Stimulated activated CD4-positive, alpha-beta T cell treated with anti-CD3 and anti-CD28 coated beads, Interleukin-1b, Interleukin-23, amount 100 ng/mL, for 1 hour (primary cell): ENCODE measurements at places on chromosomes 2 and 18.

GRCh38 chr18:57095884-57096283, 51.0 kb upstream of the BOD1L2 start:
- no peak for DNase-seq

- DNase-seq: no peak
Observed at GRCh38 chr18:9952633-9953416, 39.0 kb downstream of the VAPA start.

- no peak for DNase-seq
Observed at GRCh38 chr18:59140302-59140885, 710 bp downstream of the SEC11C start.

DNA sequence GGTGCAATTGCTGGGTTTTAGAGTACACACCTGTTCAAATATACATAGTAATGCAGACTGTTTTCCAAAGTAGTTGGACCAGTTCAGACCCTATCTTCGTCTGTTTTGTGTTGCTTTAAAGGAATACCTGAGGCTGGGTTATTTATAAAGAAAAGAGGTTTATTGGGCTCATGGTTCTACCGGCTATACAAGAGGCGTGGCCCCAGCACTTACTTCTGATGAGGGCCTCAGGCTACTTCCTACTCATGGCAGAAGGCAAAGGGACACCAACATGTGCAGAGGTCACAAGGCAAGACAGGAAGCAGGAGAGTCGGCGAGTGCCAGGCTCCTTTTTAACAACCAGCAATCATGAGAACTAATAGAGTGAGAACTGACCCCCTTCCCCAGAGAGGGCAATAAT, 21.9 kb upstream of the EMILIN2 start:
- DNase-seq: no peak

GRCh38 chr2:41709702-41710599, 337.9 kb upstream of the PKDCC start:
- DNase-seq: no peak

DNA sequence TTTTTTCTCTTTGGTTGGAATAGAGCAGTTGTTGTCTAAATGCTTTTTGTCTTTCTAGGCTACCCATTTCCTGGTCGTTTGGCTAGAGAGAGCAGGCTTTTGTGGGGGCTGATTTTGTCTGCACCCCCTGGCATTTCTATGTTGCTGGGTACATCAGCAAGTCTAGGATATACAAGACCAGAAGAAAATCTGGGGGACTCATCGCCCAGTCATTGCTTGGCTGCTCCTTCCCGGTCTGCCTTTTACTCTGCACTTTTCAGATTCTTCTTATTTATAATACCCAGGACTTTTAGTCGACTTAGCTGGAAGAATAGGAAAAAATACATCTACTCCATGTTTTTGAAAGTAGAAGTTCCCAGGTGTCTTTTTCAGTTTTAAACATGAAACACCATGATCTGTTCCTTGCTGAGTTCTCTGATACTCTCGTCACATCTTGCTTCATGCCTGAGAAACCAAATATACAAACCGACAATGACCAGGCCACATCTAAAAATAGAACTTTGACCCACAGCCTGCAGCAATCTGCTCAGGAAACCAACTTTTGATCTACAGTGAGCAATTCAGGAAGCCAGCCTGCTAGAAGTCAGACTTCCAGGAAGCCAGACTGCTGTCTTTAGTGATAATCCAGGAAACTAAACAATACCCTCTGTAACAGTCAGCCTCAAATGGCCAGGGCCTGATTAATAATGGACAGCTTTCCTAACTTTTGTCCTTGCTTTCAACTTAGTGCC, 163.8 kb upstream of the MEX3C start:
- no peak for DNase-seq

DNA sequence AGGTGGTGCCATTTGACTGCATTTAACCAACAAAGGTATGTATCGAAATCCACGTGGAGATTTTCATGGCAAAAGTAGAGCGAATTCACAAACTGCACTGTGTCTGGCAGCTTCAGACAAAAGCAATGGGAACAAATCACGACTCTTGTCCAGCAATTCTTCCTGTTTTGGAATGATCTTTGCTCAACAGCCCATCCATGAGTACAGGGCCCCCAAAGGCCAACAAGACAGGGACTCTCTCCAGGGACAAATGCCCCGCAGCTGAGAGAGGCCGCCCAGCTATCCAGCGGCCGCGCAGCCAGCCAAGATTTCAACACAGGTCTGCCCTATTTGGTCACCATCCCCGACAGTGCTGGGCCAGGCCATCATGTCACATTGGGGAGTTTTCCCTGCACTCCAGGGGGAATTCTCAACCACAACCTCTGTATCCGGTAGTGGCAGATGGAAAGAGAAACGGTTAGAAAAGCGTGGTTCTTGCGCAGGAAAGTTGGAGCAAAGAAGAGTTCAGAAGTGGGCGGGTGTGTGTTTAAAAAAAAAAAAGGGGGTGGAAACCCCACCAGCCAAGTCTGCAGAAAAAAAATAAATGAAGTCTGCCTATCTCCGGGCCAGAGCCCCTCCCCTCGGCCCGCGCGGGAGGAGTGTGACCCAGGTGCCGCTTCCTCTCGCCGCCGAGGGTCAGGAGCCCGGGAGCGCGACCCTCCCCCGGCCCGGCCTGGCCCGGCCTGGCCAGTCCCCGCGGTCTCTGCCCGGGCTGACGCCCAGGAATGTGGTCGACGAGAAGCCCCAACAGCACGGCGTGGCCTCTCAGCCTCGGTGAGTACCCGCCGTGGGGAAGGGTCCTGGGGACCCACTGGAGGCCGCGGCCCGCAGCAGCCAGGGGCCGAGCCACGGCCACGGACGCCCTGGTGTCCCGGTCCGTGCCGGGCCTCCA, at the start of gene GYPC:
Gene GYPC (plus strand): TSS at position 659 of the 931 bp plus-strand sequence. CDS start 106 bp downstream, at position 765.
- no peak for DNase-seq

DNA sequence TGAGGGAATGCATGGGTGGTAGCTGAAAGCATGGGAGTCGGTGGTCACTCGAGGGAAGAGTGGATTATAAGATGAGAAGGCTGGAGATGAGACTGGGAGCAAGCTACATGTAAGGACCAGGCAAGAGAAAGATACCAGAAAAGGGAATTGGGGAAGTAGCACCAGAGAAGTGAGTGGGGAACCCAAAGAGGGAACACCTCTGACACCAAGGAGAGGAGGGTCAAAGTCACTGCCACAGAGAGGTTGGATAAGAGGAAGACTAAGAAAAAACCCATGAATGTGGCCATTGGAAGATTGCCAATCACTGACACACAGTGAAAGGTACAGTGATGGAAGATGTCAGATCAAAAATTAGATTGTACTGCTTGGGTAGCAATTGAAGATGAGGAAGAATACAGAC, 473.9 kb downstream of the BCL11A start:
- no peak for DNase-seq
